ENCODE measurements at places on chromosomes 5 and 9.
A peak's percentile ranks its signal among the peaks of the same experiment; 100 is the strongest.

DNA sequence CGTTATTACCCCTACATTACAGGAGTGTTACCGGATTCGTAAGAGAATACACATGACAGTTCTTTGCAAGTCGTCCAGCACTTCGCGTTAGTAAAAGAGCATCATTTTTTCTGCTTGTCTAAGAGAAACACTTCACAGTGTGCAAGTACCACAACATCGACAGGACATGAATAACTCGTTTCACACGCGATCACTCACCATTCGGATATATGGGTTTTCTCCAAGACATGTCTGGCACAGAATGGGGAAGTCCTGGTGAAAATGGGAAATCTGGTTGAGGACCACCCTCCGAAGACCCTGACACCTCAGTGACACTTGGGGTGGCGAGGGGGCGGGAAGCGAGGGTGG is 642 bp downstream of the RBM22 start:
- no peak for DNase-seq

DNA sequence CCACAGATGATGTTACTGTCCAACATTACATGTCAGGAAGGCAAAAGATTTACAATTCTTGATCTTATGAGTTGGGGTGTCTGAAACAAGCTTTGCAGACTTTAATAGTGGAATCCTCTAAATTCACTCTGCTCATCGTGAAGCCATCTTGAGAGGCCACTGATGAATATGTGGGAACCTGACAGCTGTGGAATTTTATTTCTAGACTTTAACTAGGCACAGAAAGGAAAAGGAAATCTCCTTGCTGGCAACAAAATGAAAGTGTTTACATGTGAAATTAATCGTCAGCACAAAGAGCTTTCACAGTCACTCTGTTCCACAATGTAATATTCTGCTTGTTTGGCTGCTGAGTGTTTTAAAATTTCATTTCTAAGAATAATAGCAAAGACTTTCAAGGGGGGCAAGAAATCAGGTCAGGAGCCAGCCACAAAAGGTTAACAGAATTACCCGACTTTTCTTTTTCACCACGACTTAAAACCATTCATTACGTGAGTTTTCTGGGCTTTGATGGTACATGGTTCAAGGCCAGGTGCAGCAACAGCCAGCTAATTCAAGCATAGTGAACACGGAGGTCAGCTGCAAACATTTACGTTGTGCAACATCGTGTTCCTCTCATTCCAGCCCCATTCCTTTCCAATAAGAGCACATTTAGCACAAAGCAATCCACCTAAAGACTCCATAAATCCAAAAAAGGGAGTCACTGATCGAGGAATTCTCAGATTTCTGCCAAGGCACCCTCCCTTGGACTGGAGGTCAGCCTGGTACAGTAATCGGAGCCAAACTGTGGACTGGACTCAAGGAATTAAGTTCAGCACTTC is 14.6 kb downstream of the NREP start:
- peak; percentile 83 for DNase-seq

- no peak for DNase-seq
Measured at GRCh38 chr9:91312717-91313325, 48.9 kb downstream of the AUH start.

- DNase-seq: no peak
Measured at GRCh38 chr9:60545878-60546385, 368.3 kb upstream of the SPATA31A5 start.

DNA sequence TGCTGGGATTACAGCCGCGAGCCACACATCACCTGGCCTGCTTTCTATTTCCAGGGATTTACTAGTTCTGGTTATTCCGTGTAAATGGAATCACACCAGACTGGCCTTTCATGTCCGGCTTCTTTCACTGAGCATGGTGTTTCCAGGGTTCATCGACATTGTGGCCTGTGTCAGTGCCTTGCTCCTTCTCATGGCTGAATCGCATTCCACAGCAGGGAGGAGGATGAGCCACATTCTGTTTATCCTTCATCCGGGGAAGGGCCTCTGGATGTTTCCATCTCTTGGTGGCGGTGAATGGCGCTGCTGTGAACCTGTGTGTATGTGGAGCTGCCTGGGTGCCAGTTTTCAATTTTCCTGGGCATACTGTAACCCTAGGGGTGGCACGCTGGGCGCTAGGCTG is 58.7 kb upstream of the RNU6ATAC start:
- no peak for DNase-seq

- no peak for DNase-seq
Measured at GRCh38 chr5:2910401-2911175, 159.1 kb upstream of the IRX2 start.

DNA sequence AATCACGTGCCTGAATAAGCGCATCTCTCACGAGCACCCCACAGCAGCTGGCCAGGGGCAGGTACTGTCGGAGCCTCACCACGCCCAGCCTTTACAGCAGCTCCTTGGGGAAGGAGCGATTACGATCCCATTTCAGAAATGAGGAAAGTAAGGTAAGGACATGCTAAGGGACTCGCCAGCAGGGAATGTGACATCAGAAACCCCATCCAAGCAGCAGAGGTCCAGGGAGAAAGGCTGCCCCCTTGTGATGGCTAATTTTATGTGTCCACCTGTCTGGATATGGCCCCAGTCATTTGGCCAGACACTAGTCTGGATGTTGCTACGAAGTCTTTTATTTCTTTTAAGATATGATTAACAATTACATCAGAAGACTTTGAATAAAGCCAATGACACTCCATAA is 77.3 kb downstream of the UBE2QL1 start:
- no peak for DNase-seq

DNA sequence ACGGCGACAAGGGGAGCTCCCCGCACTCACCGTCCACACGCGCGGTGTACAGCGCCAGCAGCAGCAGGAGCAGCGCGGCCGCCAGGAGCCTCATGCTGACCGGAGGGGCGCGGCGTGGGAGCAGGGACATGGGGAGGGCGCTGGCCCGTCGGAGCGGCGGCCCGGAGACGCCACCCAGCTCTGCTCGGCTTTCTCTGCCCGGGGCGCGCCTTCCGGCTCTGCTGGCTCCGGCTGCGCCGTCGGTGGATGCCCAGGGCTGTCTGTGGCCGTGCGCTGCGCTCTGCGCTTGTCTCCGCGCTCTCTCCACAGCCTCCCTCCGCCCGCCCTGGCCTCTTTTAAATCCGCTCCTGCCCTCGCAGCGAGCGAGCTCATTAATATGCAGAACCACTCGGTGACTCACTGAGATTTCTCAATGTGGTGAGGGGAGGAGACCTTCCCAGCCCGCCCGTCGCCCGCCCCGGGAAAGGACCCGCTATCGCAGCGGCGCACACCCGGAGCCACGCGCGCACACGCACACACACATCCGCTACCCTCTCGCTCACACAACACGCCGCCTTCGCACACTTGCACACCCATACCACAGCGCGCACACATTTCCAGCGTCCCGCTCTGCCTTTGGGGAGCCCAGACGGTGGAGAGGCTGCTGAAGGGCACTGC is at the start of gene CXCL14:
Gene CXCL14 (minus strand): TSS at position 307 of the 657 bp plus-strand sequence. CDS start 213 bp downstream, at position 94.
- no peak for DNase-seq

DNA sequence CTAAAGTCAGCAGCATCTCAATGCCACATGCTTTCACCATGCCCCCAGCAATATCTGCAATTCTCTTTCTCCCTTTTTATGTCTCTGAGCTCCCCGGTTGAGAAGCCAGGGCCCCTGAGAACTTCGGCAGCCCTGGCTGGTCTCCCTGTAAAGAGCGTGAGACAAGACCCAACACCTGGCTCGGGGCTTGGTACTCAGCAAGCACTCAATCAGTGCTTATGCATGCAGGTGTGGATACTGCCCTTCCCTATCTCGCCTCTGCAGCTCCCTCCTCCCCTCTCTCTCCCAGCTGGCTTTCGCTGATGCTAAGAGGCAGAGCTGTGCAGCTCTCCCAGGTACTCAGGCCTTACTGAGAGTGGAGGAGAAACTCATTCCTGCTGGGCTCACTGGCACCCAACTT is 41.7 kb upstream of the AKNA start:
- no peak for DNase-seq

- DNase-seq: no peak
Measured at GRCh38 chr5:156259618-156260017, 67.3 kb upstream of the SGCD start.

DNA sequence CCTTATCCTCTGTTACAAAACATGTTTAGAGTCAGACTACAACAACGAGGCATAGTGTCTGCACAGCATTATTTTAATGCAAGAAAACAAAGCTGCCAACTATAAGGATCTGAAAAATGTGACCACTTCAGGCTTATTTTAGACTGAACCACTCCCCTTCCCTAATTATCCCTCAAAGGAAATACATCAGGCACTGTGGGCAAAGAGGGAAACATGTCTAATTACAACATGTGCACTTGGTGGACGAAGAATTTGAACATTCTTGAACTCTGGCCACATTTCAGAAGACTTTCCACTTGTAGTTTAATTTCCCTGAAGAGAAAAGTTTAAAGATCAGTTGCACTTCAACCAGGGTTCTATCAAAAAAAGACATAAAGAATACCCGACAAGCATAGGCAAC is 3.8 kb downstream of the MTMR12 start:
- DNase-seq: no peak

DNA sequence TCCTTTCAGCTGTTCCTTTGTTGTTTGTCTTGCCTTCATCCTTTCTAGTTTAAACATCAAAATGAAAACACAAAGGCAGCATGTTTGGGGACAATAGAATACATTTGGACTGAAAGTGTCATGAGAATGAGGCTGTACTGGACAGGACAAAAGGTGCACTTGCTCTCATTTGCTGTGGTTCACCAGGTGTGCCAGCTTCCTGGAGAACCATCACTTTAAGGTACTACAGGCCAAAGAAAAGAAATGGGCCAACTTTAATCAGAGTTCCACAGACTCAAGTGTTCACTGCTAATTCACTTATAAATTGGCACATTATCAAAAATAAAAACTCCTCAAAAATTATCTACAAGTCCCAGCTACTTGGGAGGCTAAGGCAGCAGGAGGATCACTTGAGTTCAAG is 53.8 kb downstream of the ABHD17B start:
- no peak for DNase-seq

- DNase-seq: no peak
Measured at GRCh38 chr9:69391946-69392345, 66.9 kb downstream of the ENTREP1 start.

DNA sequence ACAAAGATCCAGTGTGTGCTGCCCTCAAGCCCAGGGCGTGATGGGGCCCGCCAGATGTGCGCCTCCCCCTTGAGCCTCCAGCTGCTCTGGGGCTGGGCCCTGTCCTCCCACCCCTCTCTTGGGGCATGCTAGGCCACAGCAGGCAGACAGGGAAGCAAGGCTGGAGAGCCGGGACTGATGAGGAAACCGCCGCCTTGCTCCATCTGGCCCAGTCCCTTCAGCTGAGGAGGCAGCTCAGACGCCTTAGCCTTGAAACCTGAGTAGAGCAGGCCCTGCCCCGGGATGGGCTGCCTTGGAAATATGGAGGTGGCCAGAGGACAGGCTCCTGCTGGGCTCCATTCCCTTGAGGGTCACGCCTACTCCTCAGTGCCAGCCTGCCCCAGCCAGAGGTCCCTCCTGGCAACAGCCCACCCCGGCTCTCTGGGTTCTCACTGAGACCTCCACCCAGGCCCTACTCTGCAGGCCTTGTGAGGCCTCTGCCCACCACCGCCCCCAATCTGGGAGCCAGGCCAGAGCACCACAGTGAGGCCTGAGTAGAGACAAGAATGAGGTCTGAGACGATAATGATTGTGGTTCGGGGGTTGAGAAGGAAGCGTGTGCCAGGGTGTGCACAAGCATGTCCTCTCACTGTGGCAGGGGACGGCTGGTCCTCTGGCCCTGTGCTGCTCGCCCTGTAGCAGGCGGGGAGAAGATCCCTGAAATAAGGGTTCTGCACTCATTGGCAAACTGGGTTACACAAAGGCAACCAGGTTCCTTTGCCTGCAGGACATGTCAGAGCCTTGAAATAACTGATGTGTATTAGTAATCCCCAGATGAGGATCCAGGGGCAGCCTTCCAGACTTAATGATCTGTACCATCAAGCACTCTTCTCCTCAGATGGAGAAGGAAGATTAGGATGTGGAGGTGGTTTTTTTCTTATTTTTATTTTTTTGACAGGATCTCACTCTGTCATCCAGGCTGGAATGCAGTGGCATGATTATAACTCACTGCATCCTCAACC is 30.9 kb downstream of the CXXC5 start:
- DNase-seq: no peak

- DNase-seq: no peak
Measured at GRCh38 chr9:130920233-130920632, 18.8 kb downstream of the FIBCD1 start.

GRCh38 chr9:78601957-78602565 is 305.1 kb downstream of the PSAT1 start:
- DNase-seq: no peak

GRCh38 chr5:155189981-155190380 is 176.4 kb downstream of the KIF4B start:
- no peak for DNase-seq

DNA sequence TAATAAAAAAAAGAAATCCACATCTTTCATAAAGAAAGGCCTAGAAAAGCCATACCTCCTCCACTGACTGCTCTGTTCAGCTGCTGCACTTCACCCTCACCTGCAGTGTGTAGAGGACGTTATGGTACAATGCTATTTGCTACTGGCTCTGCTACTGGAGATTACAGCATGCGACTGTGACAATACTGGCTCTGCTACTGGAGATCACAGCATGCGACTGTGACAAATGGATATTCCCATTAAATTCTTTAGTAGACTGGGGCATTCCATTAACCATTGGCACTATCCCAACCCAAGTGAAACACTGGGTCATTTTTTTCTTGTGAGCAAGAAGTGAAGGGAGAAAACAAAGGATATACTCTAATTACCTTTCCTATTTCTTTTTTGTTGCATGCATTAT is 1063.5 kb upstream of the DMAC1 start:
- no peak for DNase-seq

DNA sequence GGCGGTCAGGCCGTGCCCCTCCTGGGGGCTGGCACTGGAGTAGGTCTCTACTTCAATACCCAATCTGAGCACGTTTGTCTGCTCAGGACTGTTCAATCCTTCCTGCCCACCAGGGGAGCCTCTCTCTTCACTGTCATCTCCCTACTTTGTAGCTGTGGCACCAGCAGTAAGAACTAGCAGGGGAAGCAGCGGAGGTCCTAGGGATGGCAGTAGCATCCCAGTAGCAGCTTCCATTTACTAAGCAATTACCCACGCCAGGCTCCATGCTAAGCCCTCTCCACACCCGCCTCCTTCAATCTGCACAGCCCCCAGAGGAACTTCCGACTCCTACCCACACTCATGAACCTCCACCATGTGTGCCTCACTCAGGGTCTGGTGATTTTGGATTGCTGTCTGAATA is 31.7 kb downstream of the FSTL4 start:
- no peak for DNase-seq

- DNase-seq: no peak
Measured at GRCh38 chr5:42995360-42995751, 44.8 kb downstream of the ANXA2R start.

DNA sequence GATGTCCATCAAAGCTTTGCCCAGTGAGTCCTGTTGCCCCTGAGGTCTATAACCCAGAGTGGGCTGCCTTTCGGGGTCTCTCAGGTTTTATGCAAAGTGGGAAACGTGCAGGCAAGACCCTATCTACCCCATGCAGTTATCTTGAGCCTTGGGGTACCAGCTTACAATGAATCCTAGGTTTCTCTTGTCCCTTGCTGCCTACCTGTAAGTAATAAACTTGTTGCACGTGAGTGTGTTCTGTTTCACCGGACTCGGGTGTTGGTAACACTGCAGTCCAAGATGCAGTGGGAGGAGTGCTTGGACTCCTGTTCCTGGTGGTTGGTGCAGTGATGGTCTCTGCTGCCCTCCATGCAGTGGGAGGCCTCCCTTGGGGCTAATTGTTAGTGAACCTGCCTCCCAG is 85.6 kb upstream of the ALDH1B1 start:
- DNase-seq: no peak

- DNase-seq: no peak
Measured at GRCh38 chr5:113047733-113048652, 71.4 kb downstream of the DCP2 start.

GRCh38 chr5:1725641-1726468 is 73.8 kb downstream of the MRPL36 start:
- no peak for DNase-seq

- no peak for DNase-seq
Measured at GRCh38 chr5:7927466-7928375, 58.8 kb downstream of the MTRR start.

All from AG04449 (cell line).